ENCODE measurements at places on chromosomes 1 and 21.

GRCh38 chr21:26804895-26805609 lies 40.2 kb downstream of the ADAMTS1 start:
- no peak for DNase-seq

DNA sequence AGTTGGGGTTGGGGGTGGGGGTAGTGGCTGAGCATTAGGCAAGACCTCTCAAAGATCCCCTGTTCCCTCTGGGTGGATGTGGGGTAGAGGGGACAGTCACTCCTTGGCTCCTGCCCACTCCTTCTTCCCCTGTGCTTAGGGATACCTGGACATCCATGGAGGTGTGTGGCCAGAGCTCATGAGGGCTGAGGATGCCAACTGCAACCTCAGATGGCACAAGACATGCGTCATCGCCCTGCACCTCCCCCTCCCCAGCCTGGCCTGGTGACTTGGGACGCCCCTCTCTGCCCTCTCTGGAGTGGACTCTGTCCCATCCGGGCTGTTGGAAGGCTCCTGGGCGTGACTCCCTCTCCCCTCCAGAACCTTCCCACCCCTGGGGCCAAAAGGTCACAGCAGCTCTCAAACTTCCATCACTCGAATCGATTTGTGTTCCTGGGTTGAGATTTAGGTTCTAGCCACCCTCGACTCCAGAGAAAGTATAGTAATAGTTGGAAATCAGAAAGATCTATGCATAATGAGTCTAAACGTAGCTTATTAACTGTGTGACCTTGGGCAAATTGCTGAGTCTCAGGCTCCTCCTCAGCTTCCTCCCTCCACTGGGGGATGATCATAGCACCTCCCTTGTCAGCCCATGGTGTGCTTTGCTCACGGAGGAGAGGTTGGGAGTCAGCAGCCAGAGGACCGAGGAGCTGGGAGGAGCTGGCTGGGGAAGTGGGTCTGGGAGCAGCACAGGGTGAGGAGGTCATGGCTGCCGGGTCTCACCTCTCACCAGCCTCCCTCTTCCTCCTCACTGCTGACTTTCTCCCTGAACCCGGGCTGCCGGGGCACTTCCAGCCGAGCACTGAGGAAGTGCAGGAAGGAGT lies 2.2 kb upstream of the PTPN7 start:
- peak; percentile 27 for DNase-seq

- peak; percentile 48 for DNase-seq
Observed at GRCh38 chr1:44826375-44827196, 16.5 kb downstream of the PTCH2 start.

GRCh38 chr1:57165546-57165945 lies 199.7 kb upstream of the C8B start:
- DNase-seq, result no peak

DNA sequence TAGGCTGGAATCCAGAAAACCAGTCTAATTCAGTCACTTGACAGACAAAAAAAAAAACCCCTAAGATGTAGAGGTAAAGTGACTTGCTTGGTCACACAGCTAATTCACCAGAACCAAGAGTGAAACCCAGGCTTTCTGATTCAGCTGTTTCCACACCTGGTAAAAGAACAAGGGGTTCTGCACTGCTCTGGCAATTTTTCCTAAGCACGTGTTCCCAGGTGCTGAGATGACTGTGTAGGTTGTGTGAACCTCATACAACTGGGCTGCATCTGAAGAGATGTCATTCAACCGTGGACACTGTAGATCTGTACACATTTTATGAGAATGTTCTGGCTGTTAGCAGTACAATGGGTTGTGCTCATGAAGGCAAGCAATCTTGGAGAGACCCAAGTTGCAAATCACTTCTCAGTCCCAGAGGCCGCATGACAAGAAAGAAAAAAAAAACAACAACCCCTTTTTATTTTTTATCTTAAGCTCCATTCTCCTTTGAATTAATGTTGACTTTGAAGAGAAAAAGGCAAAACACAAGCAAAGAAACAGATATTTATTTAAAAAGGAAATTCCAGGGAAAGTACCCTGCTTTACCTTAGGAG lies 95.4 kb downstream of the INTS7 start:
- DNase-seq, result no peak

DNA sequence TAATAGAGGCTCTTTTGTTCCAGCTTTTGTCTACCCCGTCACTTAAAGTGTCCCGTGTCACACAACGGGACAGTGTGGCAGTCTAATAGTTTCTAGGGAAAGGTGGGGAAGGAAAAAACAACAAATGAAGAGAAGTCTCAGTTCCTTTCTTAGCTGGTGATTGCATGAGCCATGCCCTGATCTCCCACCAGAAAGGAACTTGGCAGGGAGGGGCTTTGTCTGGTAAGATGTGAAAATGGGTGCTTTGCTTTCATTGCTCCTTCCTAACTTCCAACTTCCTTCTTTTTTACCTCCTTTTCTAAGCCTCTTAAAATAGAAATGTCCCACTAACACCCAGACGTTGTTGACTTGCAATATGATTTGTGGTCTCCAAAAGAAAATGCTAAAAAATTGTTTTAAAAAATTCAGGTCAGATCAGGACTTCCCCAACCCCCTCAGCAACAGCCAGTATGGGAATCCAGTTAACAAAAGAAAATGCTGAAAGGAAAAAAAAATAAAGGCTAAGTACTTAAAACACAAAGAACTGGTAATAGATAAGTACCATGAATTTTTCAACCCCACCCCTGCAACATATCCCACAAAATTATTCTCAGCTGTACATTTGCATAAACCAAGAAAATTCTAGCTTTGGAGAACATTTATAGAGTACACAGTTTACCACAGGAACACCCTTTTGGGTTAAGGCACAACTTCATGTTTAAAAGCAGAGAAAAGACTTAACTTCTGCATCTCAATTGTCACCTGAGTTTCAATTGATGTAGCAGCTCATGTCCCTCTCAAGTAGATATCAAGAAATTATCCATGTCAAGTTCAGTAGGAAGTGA lies 106.2 kb downstream of the NIBAN1 start:
- DNase-seq, result no peak

- no peak for DNase-seq
Observed at GRCh38 chr1:90220941-90221693, 226.2 kb downstream of the ZNF326 start.

DNA sequence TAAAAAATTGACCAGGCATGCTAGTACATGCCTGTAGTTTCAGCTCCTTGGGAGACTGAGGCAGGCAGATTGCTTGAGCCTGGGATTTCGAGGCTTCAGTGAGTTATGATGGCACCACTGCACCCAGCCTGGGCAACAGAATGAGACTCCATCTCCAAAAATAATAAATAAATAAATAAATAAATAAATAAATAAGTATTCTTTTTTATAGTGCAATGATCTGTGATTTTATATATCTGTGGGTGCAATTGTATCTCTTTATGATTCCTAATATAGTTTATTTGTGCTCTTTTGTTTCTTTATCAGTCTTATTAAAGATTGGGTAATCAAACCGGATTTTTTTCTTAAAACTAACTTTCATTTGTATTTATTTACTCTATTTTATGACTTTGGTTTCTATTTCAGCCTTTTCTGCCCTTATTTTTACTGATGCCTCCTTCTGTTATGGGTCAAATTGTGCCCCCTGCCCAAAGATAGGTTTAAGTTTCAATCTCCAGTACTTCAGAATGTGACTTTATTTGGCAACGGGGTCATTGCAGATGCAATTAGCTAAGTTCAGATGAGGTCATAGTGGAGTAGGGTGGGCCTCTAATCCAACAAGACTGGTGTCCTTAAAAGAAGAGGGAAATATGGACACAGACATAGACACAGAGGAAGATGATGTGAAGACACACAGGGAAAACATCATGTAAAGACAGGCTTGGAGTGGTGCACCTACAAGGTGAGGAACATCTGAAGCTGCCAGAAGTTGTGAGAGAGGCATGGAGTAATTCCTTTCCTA lies 74.9 kb upstream of the CDC42BPA start:
- DNase-seq, result no peak

DNA sequence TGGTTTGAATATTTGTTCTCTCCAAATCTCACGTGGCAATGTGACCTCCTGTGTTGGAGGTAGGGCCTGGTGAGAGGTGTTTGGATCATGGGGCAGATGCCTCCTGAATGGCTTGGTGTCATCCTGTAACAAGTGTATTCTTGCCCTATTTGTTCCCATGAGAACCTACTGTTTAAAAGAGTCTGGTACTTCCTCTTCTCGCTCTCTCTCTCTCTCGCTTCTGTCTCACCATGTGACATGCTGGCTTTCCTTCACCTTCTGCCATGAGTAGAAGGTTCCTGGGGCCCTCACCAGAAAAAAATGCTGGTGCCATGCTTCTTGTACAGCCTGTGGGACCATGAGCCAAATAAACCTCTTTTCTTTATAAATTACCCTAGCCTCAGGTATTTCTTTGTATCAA lies 8.4 kb upstream of the PAXBP1 start:
- DNase-seq, result no peak

DNA sequence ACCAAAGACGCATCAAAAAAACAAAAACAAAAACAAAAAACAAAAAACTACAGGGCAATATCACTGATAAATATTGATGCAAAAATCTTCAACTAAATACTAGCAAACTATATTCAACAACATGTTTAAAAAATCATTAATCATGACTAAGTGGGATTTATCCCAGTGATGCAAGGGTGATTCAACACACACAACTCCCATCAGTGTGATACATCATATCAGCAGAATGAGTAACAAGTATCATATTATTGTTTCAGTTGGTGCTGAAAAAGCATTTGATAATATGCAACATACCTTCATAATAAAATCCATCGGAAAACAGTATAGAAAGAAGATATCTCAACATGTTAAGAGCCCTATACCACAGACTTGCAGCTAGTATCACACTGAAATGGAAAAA lies 953.0 kb downstream of the AMY1C start:
- no peak for DNase-seq
